Stimulated activated CD8-positive, alpha-beta memory T cell treated with anti-CD3 and anti-CD28 coated beads, Interleukin-4, amount 100 ng/mL, for 1 hour (primary cell): ENCODE measurements at places on chromosomes 12 and 14.

GRCh38 chr14:22598896-22599244, 770 bp downstream of the ABHD4 start:
- no peak for DNase-seq

DNA sequence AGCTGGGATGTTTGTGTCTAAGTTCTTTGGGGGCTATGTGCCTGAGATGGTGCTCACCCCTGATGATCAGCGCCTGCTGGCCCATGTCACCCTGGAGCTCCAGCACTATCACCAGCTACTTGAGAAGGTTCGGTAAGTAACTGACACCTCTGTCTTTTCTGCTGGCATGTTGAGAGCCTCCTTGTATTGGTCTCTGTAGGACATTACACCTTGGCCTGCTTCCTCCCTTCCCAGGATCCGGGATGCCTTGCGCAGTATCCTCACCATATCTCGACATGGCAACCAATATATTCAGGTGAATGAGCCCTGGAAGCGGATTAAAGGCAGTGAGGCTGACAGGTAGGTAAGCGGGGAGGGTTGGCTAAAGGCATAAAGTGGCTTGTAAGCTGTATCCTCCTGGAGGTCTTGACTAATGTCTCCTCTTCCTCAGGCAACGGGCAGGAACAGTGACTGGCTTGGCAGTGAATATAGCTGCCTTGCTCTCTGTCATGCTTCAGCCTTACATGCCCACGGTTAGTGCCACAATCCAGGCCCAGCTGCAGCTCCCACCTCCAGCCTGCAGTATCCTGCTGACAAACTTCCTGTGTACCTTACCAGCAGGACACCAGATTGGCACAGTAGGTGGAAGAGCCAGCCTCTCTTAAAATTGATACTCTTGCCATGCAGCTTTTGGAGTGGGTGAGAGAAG, 5.5 kb downstream of the DDIT3 start:
- DNase-seq: no peak

- DNase-seq: no peak
These were observed 620 bp downstream of the C1S start for GRCh38 chr12:7061138-7061537.

DNA sequence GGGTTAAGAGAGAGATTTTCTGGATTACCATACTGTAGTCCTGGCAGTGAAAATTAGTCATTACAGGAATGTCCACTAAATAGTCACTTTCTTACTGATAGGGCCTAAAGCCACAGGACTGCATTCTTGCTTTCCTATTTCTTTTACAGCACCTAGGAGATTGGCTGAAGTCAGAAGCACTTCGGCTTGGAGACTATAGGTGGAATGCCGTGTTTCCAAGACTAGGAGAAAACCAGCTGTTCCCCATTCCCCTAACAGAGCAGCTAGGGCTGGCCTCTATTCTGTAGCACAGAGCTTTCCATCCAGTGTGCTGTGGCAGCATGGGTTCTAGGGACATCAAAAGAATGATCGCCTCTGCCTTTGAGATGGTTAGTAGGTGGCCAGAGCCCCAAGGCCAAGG, 15.1 kb downstream of the PIGH start:
- DNase-seq: no peak

DNA sequence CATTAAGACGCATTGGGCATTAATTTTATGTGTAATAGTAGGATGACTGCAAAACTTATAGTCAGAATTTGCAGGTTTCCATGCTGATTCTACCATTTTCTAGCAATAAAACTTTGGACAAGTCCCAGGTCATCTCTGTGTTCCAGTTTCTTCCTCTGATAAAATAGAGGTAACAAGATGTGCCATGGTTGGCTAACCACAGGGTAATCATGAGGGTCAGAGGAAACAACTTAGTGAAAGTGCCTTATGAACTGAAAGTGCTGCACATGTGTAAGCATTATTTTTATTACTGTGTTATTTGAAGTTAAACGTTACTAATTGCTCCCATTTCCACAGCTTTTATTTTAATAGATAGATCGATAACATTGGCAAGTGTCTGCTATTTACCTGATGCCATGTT, 21.1 kb downstream of the SMCO2 start:
- no peak for DNase-seq

GRCh38 chr12:68279227-68280054, 26.0 kb upstream of the IL22 start:
- no peak for DNase-seq

GRCh38 chr12:115820656-115821055, 456.8 kb downstream of the MED13L start:
- no peak for DNase-seq

DNA sequence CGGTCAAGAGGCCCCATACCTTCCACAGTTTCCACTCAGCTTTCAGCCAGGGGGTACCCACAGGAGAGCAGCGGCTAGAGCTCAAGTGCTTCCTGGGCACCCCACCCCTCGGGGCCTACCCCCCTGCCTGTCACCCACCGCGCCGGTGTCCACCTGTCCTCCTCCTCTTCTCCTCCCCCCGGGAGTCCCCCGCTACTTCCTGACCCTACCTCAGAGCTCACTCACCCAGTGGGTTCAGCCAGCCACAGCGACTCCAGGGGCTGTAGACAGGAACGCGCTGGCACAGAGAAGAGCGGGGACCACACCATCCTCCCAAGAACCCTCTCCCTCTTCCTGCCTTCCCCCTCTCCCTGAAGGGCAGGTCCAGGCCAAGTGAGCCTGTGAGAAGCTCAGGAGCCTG, 123.0 kb downstream of the ESRRB start:
- DNase-seq: no peak

DNA sequence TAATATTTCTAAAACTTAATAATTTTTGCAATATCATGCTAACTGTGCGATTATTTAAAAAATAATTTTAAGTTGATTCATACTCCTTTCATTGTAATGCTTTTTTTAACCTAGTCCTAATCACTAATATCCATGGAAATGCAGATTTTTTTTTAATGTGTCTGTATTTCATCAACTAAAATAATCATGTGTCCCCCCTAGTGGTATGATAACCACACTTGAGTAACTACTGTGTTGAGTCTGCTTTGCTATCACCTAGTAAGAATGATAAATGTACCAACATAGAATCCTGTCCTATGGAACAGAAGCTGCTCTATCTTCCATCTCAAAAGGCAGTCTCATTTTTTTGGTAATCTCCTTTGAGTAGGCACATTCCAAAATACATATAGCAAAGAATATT, 19.1 kb upstream of the SYNE2 start:
- DNase-seq: no peak

GRCh38 chr12:13942826-13943225, 38.6 kb downstream of the GRIN2B start:
- DNase-seq: no peak

DNA sequence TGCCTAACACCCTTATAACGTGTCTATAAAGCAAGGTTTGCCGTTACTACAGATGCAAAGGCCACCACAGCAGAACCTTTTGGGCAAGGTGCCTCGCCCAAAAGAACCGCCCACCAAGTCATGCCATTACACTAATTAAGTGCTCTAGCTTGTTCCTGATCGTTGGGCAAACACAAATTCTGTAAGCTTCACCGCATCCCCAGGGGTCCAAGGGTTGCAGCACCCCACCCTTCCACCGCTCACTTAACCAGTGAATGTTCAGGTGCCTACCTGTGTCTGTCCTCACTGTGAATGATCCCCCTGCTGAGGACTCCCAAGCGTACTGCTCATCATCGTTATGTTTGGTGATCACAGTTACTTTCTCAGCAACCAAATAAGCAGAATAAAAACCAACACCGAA, 1.4 kb downstream of the HSP90AA1 start:
- no peak for DNase-seq

DNA sequence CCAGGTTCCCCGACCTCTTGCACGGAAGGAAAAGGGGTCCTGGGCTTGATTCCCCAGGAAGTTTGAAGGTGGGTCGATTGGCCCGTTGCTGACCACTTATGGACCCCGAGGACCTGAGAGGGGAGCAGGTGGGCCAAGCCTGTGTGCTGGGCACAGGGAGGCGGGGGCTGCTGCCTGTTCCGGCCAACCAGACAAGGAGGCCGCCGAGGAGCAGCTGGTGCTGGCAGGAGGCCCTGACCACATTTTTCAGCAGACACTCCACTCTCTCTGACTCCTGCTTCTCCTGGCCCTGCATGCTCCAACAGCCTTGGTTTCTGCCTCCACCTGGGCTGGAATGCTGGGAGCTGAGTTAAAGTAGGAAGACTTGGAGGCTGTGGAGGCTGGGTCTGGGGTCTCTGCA, 42.8 kb downstream of the NOS1 start:
- DNase-seq: no peak

- no peak for DNase-seq
These were observed 179.3 kb downstream of the PCNX1 start for GRCh38 chr14:71086567-71086966.

DNA sequence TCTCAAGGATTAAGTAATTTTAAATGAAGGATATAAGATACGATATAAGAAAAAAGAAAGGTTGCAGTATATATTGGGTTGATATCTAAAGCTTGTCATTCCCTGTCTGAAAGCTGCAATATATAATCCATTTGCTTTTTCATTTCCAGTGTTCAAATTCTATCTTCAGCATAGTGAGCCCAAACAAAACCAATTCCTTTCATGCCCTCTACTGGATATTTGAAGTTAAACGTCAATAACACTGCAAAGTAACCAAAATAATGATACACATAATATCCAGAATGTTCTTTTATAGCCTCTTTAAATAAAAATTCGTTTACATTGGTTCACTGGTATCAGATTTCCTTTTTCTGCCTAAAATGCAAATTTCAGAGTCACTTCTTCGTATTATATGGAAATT, 64.5 kb upstream of the DAAM1 start:
- DNase-seq: no peak

GRCh38 chr12:117583677-117584225, 222.3 kb upstream of the NOS1 start:
- no peak for DNase-seq

DNA sequence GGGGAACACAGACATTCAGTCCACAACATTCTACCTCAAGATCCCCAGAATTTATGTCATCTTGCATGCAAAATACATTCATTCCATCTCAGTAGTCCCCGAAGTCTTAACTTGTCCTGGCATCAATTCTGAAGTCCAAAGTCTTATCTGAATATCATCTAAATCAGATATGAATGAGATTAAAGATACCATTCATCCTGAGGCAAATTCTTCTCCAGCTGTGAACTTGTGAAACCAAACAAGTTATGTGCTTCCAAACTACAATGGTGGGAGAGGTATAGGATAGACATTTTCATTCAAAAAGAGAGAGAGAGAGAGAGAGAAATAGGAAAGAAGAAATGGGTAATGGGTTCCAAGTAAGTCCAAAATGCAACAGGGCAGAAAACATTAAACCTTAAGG, 390.6 kb downstream of the DPF3 start:
- no peak for DNase-seq

DNA sequence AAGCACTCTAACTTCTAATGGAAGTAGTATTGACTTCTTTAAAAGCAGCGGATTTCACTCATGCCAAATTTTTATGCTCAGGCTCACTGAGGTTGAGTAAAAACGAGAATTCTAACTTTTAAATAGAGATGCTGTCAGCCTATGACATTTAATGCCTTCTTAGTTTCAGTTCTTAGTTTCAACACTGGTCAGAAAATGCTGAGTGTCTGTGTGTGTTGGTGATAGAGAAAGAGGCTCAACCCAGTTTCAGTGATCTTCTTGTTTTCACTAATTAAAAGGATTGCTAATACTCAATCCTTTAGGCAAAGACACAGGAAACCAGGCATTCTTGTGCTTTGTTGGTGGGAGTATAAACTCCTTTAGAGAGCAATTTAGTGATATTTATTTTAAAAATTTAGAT, 31.0 kb downstream of the PEBP1 start:
- DNase-seq: no peak

DNA sequence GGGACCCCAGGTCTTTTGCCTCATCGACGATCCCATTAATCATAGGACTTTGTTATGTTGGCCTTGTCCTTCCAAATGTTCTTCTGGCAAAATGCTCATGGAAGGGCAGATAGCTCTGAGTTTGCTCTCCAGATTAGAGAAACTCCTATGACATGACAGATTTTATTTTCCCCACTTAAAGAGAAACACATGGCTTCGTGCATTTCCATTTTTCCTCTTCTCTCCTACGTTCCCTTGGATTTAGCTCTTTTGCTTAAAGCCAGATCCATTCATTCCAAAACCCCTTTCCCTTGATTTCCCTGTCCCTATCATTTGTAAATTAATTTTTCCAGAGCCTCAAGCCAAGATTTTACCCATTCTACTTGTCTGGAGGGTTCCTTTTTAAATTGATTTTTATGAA, 2.9 kb downstream of the PRIMA1 start:
- DNase-seq: no peak

DNA sequence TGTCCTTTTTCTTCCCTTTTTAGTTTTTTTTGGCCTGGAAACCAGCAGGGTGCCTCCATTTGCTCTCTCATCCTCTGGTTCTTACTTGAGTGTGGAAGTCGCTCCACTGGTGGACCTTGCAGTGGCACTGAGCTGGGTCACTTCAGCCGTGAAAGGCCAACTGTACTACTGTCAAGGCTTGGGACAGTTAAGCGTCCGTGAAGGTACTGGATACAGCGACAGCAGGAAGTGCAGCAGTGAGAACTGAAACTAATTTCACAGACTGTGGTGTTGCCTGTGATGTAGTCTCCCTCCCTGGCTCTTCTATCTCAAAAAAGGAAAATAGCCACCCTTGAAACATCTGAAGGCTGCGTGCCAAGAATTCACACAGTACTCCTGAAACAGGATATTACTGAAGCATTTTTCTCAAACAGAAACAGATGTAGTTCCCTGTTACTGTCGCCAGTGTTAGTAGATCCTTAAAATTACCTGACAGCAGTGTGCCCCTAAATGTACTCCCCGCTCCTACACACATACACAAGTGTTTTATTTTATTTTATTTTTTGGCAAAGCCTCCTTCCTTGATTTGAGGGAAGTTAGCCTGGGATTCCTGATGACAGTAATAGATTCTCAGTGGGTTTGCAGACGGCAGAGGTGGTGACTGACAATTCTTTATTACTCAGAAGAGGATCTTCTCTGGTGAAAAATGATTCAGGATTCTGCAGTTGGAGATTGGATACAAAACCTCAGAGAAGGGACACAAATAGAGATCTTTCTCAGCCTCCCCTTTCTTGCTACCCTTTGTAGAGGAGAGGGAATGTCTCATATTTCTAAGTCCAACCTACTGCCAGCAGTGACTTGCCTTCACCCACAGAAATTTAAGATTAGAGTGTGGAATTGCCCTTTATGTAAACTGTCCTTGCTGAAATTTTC, 4.4 kb downstream of the SUSD6 start:
- no peak for DNase-seq

DNA sequence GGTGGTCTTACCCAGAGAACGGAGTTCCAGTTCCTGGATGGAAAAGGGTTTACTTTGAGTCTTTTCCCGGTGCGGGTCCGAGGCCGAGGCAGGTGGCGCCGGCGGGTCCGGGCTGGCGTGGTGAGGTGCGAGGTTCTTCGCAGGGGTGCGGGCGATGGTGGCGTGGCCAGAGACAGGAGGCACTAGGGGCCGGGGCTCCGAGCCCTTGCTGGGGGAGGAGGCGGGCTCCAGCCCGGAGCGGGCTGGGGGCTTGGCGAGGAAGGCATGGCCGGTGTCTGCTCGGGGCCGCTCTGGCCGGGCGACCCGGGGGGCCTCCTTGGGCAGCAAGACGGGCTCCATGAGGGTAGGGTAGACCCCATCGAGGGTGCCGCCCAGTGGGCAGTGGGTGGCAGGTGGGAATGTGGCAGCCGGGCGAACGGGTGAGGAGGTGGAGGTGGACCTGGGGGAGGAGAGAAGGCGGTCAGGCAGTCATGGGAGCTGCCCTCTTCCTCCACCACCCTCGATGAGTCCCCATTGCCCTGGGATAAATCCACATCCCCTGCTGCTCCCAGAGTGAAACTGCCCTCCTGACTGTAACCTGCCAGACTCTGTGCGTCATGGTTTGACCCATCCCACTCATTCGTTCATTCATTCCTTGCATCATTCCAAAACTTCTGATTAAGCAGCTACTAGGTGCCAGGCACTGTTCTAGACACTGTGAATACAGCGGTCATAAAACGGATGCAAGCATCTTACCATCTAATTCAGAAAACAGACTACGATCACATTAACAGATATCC, 42.0 kb downstream of the RFLNA start:
- no peak for DNase-seq
